ENCODE measurements at places on chromosomes 1 and 21. TPM values are rescaled to one million over a fixed set of nuclear protein-coding genes. Genes with fewer than 3 reads are reported as not detected.
A peak's percentile ranks its signal among the peaks of the same experiment; 100 is the strongest.

Gene SPATA46
- not detected for total RNA-seq

Gene C1orf159
- 32.8 TPM for total RNA-seq

Gene SAMD11
- 313 TPM for total RNA-seq

Gene AKNAD1
- not detected for total RNA-seq

Gene TMEM79
- total RNA-seq, result 6.1 TPM

Gene ADCY10
- total RNA-seq, result 0.47 TPM

DNA sequence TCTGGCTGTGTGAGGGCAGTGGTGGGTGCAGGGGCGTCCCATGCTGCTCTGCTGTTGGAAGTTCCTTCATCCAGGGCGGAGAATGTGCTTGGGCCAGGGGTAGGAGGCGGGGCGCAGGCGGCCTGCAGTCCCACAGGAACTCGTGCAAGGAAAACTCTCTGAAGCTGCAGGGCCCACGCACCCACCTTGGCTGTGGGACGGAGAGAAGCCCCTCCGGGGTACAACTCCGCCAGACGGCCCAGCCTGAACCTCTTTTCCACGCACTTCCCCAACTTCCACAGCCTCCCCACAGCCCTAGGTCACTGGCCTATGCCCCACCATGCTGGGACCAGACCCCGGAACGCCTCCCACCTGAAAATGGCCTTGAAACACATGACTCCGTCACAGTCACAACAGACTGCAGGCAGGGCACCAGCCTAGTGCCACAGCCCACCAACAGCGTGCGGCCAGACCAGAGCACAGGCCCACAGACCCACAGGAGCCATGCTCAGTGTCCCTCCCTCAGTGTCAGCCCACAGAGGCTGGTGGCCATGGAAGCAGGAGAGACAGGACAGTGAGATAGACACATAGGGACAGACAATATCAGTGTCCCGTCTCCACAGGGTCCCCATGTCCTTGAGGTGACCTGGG lies 47.8 kb downstream of the WNT9A start:
- H3K27me3 ChIP-seq, result no peaks in the 10 kb centered on the region
- H3K36me3 ChIP-seq, result no peaks in the 10 kb centered on the region
- H3K4me3 ChIP-seq, result no peak overlapping the region
- H3K4me1 ChIP-seq, result peaks cover 20% of the 10 kb centered on the region

- H3K27me3 ChIP-seq, result no peaks in the 10 kb centered on the region
- no peak for DNase-seq
- H3K36me3 ChIP-seq, result peaks cover 2% of the 10 kb centered on the region
- H3K4me1 ChIP-seq, result peaks cover 5% of the 10 kb centered on the region
- no peak overlapping the region for H3K27ac ChIP-seq
These were observed 453.6 kb downstream of the LTN1 start for GRCh38 chr21:28538987-28539622.

DNA sequence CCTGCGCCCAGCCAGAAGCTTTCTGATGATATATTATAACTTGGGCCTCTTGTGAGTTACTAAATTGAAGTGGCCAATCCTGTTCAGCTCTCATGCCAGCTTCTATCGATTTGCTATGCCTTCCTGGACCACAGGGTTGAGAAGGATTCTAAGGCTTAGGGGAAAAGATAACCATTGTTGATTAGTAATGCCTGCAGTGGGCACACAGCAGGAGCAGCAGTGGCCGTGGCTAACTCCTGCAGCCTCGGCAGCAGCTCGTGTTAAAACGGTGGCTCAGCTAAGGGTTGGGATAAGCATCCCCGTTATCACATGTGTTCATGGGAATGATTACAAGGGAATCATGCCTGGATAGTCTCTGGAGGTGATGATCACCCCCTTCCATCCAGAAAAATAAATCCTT lies 20.5 kb upstream of the KCNE2 start:
- peaks cover 2% of the 10 kb centered on the region for H3K36me3 ChIP-seq
- H3K27ac ChIP-seq, result no peak overlapping the region
- no peaks in the 10 kb centered on the region for H3K27me3 ChIP-seq
- H3K4me1 ChIP-seq, result peaks cover 12% of the 10 kb centered on the region

GRCh38 chr1:235648407-235648907 lies 1.1 kb downstream of the GNG4 start:
- peak overlapping the region; percentile 93 for H3K27ac ChIP-seq
- no peak for DNase-seq
- peaks cover 15% of the 10 kb centered on the region for H3K4me1 ChIP-seq
- H3K36me3 ChIP-seq, result no peaks in the 10 kb centered on the region
- peak overlapping the region; percentile 87 for H3K4me3 ChIP-seq

- H3K27ac ChIP-seq, result no peak overlapping the region
- no peaks in the 10 kb centered on the region for H3K27me3 ChIP-seq
- no peak for DNase-seq
- peaks cover 6% of the 10 kb centered on the region for H3K4me1 ChIP-seq
- peaks cover 20% of the 10 kb centered on the region for H3K36me3 ChIP-seq
These were observed 9.8 kb downstream of the POMGNT1 start for GRCh38 chr1:46188295-46189030.
